ENCODE measurements at places on chromosomes 12 and 14.

DNA sequence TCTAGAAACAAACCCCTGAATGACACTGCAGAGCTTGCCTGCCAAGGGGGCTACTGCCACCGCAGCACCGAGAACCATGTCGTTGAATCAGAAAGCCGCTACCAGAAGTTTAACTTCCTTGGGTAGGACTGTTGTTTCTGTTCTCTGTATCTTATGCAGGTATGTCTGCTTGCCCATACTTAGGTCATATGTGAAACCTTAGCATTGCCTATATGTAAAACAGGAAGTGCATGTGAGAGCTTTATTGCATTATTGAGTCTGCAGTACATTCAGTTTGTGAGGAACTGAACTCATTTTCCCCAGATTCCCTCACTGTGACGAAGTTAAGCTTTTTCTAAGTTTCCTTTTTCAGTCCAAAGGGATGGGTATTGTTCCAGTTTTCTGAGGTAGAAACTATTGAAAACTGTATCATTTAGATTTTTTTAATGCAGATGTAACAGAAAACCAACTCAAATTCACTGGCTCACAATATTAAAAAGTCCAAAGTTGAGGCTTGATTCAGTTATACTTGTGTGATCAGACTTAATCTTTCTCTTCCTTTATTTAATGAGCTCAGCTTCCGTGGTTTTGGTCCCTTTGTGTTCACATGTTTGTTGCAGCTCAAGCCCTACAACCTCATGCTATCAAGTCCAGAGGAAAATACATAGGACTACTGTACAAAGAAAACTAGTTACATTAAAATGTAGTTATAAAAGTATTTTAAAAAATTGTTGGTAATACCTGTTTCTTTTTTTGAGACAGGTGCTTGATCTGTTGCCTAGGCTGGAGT is 6.9 kb downstream of the FBXO34 start:
- DNase-seq, result peak; percentile 40

- peak; percentile 34 for DNase-seq
Measured at GRCh38 chr12:54431911-54432814, 13.1 kb upstream of the ITGA5 start.

- DNase-seq, result no peak
Measured at GRCh38 chr14:36279306-36280190, 40.9 kb downstream of the MBIP start.

- DNase-seq, result no peak
Measured at GRCh38 chr12:68953536-68953935, 20.6 kb upstream of the CPM start.

- no peak for DNase-seq
Measured at GRCh38 chr12:103493199-103493598, 2.6 kb downstream of the C12orf42 start.

- no peak for DNase-seq
Measured at GRCh38 chr12:116975779-116976393, 65.1 kb downstream of the FBXW8 start.

DNA sequence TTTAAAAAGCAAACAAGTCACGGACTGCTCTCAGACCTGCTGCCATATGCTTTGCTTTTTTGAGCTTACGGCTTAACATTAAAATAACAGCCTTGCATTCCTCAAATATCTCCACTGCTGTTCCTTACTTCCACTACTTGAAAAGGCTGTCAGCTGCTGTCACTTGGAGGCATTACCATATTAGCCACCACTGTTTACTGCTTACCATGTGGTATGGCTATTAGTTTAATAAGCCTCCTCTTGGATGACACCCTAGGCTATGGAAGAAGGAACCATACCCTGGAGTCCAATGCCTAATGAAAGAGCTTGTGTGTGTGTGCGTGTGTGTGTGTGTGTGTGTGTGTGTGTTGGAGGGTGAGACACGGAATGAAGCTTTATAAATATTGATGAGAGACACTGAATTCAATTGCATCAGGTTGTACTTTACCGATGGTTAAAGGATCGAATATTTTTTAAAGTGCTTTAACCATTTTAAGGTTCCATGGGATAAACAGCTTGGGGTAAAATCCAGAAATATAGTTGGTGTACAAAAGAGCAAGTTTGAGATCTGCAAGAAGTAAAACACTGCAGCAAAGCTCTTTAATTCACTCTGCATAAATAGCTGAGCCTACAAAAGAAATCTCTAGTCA is 174.5 kb downstream of the TTC7B start:
- no peak for DNase-seq

DNA sequence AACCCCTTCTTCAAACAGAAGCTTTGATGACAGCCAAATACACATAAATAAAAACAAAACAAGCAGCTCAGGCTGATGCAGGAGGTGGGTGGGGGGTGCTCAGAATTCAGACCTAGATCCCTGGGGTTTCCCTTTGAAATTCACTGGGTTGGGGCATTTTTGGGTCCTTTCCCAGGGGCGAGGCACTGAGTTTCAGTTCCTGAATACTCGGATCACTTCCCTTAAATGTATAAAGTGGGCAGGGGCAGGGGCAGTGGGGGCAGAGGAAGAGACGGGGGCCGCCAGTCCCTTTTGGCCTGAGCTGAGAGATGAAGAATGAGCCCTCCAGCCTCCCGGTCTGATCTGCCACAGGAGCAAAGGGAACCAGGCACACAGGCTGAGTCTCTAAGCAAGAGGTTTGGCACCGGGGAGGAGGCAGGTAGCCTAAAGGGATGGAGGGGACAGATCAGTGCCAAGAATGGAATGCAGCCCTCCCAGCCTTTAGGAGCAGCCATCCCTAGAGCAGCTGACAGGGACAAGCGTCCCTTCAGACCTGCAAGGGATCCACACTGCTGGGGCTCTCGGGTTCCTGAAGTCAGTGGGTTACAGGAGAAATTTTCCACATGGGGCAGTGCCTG is 20.3 kb downstream of the KDM2B start:
- no peak for DNase-seq

DNA sequence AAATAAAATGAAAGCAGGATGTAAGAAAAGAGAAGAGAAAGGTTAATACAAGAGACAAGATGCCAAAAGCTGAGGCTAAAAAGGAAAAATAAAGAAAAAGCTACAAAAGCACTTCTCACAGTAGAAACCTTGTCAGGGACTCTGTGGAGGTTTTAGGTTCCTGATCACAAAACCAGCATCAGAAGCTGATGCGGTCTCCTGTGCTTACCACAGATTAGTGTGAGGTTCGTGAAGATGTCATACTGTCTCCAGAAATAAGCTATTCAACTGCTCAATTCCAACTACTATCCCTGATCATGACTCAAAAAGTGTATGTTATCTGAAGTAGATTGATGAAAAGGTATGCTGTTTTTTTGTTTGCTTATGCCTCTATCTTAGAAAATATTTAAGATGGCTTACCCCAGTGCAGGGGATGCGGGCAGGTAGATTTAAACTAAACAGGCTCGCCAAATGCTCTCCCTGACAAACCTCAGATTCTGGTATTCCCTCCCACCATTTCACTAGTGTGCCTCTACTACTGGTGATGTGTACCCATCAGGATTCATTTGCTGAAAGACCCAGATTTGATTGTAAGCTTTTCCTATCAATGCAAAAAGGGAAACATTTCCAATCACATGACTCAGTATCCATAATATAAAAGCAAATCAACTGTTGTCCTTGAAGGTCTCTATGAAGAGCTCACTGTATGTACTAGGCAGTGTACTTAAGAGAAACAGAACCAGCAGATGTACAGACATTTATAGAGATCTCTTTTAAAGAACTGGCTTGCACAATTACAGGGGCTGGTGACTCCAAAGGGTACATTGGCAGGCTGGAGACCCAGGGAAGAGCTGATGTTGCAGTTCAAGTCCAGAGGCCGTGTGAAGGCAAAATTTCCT is 169.5 kb upstream of the FOXN3 start:
- DNase-seq, result no peak

DNA sequence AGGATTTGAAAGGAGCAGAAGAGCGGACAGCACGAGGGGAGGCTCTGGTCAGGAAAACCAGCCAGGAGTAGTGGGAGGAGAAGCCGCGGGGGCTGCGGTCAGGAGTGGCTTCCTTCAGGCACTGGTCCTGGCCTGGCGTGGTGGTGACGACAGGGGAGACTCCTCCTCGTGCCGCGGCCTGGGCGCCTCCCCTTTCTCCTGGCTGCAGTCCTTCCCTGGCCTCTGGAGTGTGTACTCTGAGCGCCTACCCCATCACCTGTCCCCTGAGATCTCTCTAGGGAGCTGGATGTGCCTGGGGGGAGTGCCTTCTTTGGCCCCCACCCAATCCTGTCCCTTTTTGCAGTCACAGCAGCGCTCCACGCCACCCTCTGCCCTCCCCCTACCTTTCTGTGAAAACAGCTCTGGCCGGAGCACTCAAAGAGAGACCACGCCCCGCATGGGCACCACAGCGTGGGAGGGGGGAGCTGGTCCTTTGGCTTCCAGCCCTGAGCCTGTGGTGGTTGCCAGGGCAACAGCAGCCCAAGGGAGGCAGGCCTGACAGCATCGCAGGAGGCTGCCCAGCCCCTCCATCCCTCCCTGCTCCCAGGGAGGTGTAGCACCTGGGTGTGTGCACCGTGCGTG is 125.9 kb downstream of the CALM1 start:
- DNase-seq, result peak; percentile 19

GRCh38 chr12:101920906-101921305 is 43.5 kb downstream of the DRAM1 start:
- DNase-seq, result no peak

GRCh38 chr12:116143909-116144308 is 133.6 kb downstream of the MED13L start:
- no peak for DNase-seq

GRCh38 chr14:74684434-74684833 is 28.4 kb downstream of the AREL1 start:
- peak; percentile 72 for DNase-seq

DNA sequence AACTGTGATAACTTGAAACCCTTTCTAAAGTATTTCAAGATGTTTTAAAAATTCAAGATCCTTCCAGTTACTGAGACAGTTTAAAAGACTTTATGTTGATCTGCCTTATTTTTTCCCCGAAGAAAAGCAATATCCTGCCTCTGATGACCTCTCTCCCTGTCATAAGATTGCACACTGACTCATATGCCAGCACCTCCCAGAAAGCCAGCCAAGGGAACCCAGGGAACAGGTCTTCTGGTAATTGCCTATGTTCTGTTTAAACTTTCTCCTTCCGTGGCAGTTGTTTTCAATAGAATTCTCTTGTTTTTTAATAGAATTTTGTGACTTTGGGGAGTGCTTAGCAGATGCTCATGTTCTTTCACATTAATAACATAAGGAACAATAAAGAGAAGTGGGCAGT is 300.2 kb upstream of the PRKD1 start:
- no peak for DNase-seq

DNA sequence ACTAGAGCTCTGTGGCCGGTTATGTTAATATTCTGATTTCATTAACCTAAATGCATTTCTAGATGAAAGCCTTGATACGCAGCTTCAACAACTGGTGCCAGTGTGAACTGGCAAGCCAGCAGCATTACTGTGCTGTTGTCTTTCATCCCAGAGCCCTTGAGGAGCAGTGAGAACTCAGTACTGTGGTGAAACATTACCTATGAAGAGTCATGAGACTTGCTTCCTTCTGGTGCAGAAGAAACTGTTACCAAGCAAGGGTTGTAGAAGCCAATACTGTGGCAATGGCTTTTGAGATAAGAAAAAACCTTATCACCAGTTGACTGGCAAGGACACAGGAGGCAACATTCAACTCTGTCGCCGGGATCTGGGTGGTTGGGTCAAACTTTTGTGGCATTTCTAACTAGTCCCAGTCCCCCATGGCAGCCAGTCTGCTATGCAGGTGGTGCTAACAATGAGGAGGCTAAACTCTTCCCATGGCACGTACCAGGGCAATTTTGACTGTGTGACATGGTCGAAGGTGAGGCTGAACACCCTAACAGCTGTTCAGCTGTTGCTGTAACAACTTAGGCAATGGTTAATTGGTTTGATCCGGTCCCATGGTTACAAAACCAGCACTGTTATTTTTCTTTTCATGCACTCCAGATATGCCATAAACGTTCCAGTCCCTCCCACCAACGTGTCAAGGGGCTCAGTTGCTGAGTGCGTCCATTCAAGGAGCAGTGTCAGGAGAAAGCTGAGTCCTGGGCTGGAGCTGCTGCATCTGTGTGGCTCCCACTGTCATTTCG is 12.6 kb upstream of the LGALS3 start:
- peak; percentile 95 for DNase-seq

DNA sequence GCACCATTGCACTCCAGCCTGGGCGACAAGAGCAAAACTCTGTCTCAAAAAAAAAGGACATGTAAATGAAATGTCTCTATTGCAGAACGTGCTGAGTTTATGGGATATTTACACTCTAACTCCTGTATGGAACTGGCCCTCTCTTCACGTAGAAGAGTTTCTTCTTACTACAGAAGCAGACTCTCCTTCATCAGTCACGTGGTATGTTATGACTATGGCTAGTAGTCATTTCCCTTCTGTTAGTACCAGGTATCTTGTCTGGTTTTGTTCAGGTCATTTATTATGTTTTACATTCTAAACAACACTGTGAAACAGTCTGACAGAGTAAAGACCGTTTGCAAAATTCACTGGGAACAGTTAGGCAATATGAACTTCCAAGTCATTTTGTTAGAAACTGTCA is 20.3 kb downstream of the KNTC1 start:
- DNase-seq, result no peak
